ENCODE measurements at places on chromosomes 5 and 9.

GRCh38 chr5:943201-943917, 50.7 kb downstream of the TRIP13 start:
- no peak for DNase-seq

- no peak for DNase-seq
These were observed 25.1 kb downstream of the ERAP2 start for GRCh38 chr5:96901384-96901783.

DNA sequence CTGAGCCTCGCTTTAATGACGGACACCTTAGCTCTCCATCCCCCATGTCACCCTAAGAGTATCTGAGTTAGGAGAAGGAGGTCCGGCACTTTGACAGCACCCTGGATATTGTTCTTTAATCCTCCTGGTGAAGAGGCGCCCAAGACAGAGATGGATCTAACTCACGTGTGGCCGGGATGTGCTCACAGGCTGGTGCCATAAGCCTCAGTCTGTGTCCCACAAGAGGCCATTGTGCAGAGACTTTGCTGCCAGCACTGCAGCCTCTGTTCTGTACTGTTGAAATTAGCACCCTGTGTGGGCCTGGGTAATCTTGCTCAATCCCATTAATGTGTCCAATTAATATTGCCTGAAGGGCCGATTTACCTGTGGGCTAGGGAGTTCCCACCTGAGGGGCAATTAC, 37.7 kb downstream of the NXNL2 start:
- no peak for DNase-seq

GRCh38 chr5:105773241-105773640, 1897.5 kb downstream of the EFNA5 start:
- no peak for DNase-seq

DNA sequence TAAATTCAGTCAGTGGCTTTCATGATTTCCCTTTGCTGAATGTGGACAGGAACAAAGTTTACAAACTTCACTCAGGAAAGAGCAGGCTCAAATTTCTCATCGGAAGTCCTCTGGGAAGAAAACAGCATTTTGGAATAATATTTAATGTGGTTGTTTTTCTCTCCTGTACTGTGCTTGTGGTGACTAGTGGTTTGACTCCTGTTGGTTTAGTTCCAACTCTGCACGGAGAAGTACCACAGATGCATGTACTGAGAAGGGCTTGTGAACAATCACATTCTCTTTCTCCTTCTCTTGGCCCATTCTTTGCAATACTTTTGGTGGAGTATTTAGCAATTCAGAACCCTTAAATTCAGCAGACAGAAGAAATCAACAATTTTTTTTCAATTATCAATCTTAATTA, 13.3 kb downstream of the MPDZ start:
- DNase-seq = no peak

DNA sequence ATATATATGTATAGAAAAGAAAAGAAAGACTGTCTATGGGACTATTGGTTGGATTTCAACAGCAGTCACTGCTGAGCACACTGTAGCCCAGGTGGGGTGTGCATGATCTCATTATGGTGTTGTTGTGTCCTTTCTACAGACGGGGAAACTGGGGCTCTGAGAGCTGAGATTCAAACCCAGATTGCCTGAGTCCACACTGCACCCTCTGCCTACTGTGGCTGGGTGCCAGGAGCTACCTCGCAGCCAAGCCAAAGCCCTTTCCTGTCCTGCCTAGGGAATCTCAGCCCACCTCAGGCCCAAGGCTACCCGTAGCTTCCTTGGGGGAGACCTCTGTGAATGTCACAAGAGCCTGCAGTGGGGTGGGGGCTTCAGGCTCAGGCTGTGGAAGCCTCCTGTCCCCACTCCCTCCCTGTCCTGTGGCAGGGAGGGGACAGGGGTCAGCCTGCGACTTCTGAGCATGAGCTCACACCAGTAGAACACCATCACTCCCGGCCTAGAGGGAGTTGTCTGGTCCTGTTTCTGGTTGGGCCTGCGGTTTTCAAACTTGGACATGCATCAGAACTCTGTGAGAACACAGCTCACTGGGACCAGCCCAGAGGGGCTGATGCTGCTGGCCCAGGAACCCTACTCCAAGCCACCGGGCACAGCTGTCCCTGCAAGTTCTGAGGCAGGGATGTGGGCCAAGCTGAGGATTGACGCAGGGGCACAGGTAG, 7.9 kb upstream of the NINJ1 start:
- DNase-seq = no peak

DNA sequence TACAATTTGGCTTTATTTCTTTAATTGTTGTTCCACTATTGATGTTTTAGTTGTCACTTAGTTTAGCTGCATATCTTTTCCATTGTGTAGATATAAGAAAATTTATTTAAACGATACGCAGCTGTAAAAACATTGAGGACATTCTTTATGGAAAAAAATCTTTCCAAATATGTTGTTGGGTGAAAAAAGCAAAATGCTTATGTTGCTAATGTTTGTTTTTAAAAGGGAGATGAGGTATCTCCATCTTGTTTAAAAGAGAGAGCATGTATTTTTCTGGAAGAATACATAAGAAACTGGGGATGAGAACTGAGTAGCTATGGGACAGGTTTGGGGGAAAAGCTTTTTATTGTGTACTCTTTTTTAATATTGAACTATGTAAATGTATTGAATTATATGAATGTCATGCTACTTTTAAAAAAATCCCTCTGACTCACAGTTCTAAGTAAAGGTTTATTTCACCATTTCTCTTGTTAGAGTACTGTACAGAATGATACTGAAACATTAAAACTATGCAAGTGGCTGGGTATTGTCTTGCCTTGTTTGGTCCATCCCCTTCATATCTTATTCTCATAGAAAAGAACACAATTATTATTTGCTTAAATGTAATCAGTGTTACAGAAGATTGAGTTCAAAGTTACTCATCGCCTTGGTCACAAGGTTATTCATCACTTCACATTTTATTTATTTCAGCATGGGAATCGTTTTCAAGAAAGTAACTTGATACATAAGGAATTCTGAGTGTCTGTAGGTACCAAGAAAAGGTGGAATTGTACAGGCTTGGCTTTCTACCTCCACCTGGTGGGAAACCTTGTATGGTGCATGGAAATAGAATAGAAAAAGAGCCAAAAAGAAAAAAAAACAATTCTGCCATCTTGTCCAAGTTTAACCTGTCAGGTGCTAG, 85.8 kb downstream of the RIC1 start:
- DNase-seq = no peak

GRCh38 chr5:14816374-14816998, 55.1 kb downstream of the ANKH start:
- DNase-seq = no peak

DNA sequence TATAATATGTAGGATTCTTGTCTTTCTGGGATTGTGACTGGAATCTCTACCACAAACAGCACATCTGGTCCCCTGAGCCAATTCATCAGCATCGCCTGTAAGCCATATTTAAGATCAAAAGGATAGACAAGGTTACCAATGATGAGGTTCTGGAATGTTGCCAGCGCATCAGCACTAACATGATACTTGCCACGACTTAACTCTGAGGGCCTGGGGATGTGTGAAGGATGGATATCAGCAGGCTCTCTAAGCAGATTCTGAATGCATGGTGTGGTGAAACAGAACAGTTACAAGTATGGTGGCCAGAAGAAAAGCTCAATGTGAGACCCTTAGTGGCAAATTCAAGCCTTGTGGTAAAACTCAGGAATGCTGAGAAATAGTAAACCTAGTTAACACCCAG, 143.0 kb downstream of the XRCC4 start:
- DNase-seq = no peak

- DNase-seq = no peak
These were observed 12.8 kb downstream of the CEP72 start for GRCh38 chr5:624951-625230.

GRCh38 chr9:89462817-89463683, 34.9 kb downstream of the SEMA4D start:
- DNase-seq = no peak

DNA sequence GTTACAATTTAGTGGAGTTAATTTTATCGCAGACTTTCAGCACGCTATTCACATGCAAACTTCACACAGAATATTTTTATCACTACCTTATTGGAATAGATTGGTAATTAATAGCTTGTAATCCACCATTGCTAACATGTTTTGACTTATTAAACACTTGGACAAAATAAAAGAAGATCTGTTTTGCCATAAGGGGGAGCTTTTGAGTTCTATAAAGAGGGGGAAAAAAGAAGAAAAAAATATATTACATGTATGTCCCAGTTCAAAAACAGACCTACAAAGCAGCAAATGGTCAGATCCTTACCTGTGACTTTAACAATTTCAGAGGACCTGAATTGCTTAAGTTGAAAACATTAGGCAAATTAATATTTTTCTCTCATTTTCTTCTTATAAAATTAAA, 1.2 kb upstream of the PAPPA start:
- DNase-seq = no peak

- no peak for DNase-seq
These were observed 13.6 kb downstream of the SLF1 start for GRCh38 chr5:94632024-94632423.

DNA sequence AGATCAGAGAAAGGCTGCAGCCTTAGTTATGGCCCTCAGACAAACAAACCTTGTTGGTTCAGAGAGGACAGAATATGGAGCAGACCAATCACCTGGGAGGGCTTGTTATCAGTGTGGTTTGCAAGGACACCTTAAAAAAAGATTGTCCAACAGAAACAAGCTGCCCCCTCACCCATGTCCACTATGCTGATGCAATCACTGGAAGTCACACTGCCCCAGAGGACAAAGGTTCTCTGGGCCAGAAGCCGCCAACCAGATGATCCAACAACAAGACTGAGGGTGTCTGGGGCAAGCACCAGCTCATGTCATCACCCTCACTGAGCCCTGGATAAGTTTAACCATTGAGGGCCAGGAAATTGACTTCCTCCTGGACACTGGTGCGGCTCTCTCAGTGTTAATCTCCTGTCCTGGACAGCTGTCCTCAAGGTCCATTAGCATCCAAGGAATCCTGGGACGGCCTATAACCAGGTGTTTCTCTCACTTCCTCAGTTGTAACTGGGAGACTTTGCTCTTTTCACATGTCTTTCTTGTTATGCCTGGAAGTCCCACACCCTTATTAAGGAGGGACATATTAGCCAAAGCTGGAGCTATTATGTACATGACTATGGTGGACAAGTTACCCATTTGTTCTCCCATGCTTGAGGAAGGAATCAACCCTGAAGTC, 36.9 kb upstream of the TBCA start:
- DNase-seq = no peak

DNA sequence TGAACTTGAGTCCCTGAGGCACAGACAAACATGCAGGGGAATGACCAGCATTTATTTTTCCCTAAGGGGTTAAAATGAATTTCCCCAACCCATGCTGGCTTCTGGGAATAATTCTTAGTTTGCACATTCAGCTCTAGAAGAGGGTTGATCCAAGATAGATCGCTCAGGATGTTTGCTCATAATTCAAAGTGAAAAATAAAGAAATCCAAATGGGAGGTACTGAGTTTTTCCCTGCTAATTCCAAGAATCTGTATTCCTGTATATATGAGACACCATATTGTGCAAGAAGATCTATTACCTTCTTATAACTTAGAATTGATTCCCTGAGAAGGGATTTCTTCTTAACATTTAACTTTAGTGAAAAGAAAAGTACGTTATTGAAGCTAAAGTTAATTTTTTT, 96.2 kb downstream of the VCAN start:
- no peak for DNase-seq

DNA sequence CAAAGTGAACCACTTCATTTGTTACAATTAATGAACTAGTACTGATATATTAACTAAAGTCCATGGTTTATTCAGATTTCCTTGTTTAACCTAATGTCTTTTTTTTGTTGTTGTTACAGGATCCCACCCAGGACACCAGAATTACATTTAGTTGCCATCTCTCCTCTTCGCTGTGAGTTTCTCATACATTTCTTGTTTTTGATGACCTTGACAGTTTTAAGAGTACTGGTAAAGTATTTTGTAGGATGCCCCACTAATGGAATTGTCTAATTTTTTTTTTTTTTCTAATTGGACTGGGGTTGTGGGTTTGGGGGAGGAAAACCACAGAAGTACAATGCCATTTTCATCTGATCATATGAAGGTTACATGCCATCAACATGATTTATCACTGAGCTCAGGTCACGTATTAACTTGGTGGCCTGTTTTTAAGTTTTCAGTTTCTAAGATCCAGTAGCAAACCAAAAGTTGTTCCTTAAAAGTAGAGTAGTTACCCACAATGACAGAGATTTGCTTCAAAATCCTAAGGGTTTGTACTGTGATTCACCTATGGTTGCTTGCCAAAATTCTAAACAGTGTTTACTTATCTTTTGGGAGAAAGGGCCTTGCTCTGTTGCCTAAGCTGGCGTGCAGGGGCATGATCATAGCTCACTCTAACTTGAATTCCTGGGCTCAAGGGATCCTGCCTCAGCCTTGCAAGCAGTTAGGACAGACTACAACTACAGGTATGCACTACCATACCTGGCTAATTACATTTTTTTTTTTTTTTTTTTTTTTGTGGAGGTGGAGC, 4.5 kb upstream of the OTULIN start:
- no peak for DNase-seq

DNA sequence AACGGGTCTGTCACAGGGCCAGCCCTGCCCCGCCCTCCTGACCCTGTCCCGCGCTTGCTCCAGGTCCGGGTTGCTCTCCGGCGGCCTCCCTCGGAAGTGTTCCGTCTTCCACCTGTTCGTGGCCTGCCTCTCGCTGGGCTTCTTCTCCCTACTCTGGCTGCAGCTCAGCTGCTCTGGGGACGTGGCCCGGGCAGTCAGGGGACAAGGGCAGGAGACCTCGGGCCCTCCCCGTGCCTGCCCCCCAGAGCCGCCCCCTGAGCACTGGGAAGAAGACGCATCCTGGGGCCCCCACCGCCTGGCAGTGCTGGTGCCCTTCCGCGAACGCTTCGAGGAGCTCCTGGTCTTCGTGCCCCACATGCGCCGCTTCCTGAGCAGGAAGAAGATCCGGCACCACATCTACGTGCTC, 4.2 kb downstream of the B4GALT7 start:
- DNase-seq = no peak

GRCh38 chr5:132411304-132412013, 41.9 kb downstream of the SLC22A5 start:
- no peak for DNase-seq

Measured in GM12864 (cell line).